NK-92 treated with Interleukin-12 subunit alpha and Interleukin-12 subunit beta, amount 100 ng/mL, for 24 hours (cell line): ENCODE measurements at places on chromosomes 11 and 22.

DNA sequence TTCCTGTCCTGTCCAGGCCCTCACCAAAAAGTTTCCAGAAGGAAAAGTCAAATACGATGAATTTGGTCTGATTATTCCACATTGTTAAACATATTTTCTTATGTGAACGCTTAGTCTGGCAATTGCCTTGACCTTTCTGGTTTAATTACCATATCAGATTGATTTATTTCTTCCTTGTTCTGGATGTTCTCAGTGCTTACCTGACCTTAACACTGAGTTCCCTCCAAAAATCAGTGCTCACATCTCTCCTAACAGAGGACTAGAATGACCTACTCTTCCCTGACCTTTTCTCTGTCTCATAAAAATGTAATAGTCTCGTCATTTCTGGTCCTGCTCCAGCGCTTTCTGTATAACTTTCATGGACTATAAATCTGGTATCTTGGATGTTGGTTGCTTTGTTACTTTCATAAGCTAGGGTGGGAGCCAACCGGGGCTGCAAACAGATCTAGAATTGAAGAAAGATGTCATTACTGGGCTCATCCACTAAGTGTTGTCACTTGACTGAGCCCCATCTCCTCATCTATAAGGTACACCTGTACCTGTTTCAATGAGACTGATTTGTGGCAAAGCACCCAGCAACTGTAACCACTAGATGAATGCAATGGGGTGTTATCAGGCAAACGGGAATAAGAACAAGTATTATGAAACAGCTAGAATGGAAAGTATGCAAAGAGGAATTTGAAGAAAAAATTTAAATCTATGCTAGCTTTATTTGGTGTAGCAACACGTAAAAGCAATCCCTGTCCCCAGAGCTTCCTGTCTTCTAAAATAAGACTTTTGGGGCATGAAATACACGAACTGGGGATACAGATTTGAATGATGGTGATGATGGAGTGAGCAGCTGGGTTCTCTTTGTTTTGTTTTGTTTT, 2.4 kb downstream of the FADS2 start:
- no peak for DNase-seq

- no peak for DNase-seq
Measured at GRCh38 chr11:94023856-94024255, 2.7 kb downstream of the HEPHL1 start.

DNA sequence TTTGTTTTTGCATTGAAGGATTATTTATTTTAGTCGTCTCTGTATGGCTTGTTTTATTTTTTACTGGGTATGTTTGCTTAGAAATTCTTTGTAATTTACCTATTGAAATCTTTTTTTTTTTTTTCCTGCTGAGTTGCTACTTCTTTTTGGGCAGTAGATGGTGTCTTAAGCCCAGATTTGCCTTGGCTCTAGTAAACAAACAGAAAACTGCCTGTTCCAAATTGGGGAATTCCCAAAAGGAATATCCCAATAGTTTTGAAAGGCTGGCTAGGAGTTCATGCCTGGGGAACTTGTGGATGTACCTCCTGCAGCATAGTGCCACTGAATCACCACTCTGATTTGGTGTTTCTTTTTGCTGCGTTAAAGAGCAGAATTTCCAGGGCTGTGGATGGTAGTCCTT, 17.7 kb downstream of the PAMR1 start:
- no peak for DNase-seq

DNA sequence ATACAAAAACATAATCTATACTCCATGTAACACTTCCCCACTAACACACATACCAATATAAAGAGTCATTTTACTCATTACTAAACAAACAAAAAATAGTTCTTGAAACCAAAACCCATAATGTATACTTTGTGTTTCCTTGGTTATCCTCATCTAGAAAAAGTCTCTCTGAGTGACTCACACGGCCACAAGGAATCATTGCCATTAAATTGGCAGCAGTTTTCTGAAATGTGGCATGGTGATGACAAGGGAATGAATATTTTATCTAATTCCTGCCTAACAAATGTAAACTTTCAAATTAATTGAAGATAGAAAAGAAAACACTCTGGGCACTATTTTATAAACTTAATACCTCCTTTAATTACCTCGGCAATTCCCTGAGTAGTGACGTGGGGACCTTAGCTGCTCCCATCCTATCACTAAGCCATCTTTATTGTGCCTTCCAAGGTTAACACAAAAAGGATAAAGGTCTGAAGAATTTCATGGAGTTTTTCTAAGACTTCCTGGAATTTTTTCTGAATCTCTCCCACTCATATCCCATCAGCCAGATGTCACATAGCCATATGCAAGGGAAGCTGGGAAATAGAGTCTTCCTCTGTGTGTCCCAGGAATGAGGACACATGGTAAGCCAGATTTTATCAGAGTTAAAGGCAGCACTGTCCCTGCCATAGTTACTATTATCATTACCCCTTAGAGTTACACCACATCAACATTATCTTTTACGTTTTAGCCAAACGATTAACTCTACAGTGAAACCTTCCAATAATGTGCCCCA, 857.2 kb upstream of the TENM4 start:
- DNase-seq: no peak
